ENCODE measurements at places on chromosomes 12 and 14. TPM values are rescaled to one million over a fixed set of nuclear protein-coding genes. Genes with fewer than 3 reads are reported as not detected.

GZMH gene
- polyA plus RNA-seq = not detected

CLECL1 gene
- polyA plus RNA-seq = not detected

PFDN5 gene
- 965 TPM for polyA plus RNA-seq

TRAFD1 gene
- 24.0 TPM for polyA plus RNA-seq

- no peak for DNase-seq
Observed at GRCh38 chr12:69339999-69340398, 8.2 kb upstream of the LYZ start.

DNA sequence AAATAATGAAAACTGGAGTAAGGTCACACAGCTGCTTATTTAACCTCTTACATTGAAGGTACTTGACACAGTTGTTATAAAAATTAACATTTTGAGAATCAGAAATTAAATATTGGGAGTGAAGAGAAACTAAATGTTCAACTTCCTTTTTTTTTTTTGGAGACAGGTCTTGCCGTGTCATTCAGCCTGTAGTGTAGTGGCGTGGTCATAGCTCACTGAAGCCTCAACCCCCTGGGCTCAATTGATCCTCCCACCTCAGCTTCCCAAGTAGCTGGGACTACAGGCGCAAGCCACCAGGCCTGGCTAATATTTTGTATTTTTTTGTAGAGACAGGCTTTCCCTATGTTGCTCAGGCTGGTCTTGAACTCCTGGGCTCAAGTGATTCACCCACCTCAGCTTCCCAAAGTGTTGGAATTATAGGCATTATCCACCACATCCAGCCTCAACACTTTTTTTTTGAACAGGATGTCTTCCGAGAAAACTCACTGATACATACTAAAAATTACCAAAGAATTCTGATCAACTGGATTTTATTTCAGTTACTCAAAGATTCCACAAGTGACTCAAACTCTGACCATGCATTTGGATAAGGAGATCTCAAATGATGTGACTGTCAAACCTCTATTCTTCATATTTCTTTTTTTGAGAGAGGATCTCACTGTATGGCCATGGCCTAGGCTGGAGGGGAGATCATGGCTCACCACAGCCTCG lies 35.4 kb downstream of the SGPP1 start:
- no peak for DNase-seq

DNA sequence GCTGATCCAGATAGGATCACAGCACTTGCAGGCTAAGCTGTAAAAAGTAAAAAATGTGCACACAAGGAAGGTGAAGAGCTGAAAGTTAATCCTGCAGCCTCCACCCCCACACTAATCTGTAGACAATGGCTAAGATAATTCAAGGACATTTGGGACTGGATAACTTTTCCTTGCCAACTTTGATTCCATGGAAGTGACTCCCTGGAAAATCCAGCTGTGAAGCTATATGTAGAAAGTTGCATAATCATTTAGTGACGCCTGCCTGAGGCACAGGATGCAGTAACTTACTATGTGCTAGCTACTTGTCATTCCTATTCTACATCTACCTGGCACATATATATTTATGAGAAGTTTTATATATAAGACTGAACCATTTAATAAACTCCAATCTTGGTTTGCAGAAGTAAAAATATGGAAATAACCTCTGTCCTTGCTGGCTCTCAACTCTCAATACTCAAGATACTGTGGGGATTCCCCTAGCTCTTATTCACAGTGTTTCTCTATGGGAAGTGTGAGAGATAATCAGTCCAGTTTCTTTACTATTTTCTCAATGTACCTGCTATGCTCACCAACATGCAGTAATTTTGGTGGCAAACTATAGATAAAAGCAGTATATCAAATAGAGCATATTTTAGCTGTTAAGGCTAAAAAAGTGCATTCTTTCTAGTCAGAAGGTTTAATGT lies 14.8 kb downstream of the LDHB start:
- no peak for DNase-seq

DNA sequence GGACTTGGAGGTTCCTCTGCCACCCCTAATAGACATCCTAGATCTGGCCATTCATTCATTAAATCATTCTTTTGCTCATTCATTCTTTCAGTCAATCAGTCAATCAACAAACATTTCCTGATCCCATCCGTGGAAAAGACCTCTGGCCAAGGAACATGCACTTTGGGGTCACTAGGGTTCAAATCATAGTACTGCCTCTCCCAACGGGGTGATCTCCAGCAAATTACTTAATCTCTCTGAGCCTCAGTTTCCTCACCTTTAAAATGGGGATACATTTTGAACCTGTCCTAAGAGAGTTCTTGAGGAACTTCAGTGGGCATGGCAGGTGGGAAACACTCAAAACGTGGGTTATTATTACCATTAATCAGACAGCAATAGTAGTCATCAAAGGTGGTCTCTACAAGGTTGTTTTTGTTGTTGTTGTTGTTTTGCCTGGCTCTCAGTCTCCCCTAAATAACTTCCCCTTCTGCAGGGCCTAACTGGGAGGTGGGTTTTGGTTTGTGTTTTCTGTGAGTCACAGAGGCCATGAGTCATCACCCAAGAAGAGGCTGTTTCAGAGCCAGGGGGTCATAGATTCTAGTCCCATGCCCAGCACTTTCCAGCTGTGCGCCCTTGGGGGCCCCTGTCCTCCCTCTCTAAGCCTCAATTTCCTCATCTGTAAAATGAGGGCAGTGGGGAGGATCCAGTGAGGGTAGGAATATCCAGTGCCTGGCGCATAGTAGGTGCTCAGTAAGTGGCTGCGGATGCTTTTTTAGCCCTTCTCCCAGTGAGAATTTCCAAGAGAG lies 16.9 kb upstream of the FAM222A start:
- DNase-seq = no peak

- DNase-seq = no peak
Observed at GRCh38 chr14:36664322-36665193, 2.9 kb downstream of the PAX9 start.

DNA sequence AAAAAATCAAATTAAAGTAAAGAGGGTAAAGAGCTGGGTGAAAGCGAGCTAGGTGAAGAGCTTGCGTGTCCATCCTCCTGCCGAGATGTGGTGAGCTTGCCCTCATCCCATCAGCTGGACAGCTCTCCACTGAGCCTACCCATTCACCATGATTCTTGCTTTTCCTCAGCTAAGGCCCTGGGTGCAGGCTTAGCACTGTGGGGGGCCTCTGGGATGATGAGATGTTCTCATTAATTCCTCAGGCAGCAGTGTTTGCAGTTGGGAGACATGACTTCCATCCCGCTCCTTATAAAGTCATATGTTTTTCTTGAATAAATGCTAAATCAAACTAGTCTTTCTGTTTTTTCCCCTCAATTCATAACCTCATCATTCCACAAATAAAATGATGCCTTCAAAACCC lies 18.0 kb downstream of the PHLDA1 start:
- DNase-seq = no peak

DNA sequence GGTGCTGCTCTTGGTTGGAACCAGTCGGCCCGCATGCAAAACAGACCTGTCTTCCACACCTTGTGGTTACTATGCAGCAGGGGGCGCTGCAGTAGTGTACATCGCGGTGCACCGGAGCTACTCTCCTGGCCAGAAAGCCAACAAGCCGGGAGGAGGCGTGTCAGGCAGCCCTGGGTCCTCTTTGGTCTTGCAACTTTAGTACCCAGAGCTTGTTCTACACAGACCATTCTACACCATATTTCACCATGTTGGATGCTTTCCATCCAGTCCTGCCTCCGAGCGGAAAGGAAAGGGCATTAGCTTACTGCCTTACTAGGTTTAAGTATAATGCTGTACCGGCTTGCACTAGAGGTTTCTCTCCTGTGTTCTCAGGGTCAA lies 927 bp upstream of the TMTC2 start:
- peak; percentile 62 for DNase-seq

DNA sequence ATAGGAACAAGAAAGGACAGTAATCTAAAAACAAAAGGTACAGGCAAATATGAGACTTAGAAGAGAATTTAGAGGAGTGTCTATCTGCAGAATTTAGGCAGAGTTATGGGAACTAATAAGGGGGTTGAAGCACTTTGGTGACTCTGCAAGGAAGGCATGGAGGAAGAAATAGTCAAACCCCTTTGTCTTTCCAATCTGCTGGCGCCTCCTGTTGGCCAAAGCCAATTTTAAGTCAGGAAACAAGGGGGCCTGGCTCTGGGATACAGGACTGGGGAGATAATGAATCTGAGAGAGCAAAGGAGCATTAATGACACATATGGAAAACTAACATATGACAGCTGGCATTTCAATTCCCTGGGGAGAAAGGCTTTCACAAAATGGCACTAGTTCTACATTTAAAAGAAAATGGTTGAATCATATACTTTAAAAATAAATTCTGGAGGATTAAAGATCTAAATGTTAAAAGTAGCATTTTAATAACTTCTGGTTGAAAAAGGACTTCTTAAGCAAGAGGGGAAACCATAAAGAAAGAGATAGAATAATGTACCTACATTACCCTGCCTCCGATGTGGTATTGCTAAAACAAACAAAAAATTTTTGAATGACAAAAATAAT lies 48.5 kb upstream of the CSRP2 start:
- DNase-seq = no peak
